ENCODE measurements at places on chromosomes 16 and 17. TPM values are rescaled to one million over a fixed set of nuclear protein-coding genes. Genes with fewer than 3 reads are reported as not detected.

- DNase-seq: no peak
Measured at GRCh38 chr17:34076743-34077631, 178.1 kb upstream of the CCL2 start.

DNA sequence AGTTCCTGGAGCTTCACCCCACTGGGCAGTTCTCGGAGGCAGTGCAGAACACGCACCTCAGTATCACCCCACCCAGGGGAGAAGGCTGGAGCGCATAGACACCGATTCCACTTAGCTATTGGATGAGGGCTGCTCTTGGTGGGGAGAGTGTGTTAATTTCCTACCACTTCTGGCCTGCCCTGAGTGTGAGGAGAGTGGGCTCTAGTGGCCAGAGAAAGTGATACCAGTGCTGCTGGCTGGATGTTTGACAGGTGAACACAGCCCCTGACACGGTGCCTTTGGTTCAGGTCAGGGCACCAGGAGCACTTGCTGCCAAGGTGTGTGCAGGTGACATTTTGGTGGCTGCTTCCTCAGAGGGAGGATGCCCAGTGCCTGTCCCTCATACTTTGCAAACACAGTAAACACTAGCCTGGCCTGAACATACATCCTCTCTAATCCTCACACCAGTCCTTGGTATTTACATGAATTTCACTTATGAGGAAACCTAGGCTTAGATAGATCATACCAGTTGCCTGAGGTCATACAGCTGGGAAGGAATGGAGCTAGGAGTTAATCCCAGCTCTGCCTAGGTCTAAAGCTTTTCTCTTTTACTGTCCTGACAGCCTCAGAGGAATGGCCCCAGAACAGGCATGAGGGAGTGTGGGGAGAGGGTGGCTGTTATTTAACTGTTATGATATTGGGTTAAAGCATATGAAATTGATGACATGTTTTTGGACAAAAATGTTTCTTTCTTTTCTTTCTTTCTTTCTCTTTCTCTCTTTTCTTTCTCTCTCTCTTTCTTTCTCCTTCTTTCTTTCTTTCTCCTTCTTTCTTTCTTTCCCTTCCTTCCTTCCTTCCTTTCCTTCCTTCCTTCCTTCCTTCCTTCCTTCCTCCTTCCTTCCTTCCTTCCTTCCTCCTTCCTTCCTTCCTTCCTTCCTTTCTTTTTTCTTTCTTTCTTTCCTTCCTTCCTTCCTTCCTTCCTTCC lies 21.0 kb upstream of the ITGAX start:
- peak; percentile 16 for DNase-seq

- no peak for DNase-seq
Measured at GRCh38 chr16:23999663-24000062, 163.9 kb downstream of the PRKCB start.

- DNase-seq: peak; percentile 61
Measured at GRCh38 chr16:89909777-89910716, 8.6 kb upstream of the MC1R start.

GRCh38 chr17:63440770-63441335 lies 5.3 kb downstream of the CYB561 start:
- DNase-seq: no peak

GRCh38 chr17:29562615-29563014 lies 4.2 kb downstream of the ABHD15 start:
- DNase-seq: no peak

- DNase-seq: no peak
Measured at GRCh38 chr16:79571065-79571902, 29.3 kb downstream of the MAF start.

DNA sequence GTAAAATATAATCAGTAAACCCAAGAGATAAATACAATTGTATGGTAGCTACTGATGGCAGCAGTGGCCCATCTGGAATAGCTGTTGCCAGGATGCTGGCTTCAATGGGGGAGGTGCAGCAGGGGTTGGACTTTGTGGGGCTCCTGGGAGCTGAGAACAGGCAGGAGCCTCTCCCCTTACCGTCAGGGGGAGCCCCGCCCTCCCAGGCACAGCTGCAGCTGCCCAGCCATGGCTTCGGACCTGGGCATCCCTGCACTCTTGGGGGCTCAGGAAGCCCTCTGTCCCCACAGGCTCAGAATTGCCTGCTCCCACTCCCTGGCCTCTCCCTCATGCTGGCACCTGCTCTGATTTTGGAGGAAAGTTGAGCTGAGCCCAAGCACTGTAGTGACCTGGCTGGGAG lies 741.1 kb downstream of the CDH11 start:
- no peak for DNase-seq

DNA sequence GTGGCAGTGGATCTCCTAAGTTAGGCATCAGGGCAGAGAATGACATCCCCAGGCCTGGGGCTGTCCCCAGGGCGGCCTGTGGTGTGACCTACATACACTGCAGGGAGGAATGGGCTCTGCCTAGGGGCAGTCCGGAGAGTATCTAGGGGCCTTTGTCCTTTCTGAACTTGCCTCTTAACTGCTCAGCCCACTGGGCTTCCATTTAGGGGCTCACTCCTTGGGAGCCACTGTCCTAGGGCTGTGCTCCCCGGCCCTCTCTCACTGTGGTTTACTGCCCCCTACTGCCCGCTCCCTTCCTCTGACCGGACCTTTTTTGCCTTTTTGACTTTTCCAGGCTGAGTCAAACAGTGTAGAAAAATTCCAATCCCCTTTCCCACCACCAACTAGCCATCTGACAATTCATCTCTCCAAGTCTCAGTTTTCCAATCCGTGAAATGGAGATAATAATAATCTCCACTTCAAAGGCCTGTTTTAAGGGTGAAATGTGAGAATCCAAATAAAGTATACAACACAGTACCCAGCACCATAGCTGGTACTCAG lies 66.8 kb downstream of the DNAH3 start:
- peak; percentile 38 for DNase-seq

- DNase-seq: no peak
Measured at GRCh38 chr17:76086384-76086783, 7.4 kb downstream of the ZACN start.

DNA sequence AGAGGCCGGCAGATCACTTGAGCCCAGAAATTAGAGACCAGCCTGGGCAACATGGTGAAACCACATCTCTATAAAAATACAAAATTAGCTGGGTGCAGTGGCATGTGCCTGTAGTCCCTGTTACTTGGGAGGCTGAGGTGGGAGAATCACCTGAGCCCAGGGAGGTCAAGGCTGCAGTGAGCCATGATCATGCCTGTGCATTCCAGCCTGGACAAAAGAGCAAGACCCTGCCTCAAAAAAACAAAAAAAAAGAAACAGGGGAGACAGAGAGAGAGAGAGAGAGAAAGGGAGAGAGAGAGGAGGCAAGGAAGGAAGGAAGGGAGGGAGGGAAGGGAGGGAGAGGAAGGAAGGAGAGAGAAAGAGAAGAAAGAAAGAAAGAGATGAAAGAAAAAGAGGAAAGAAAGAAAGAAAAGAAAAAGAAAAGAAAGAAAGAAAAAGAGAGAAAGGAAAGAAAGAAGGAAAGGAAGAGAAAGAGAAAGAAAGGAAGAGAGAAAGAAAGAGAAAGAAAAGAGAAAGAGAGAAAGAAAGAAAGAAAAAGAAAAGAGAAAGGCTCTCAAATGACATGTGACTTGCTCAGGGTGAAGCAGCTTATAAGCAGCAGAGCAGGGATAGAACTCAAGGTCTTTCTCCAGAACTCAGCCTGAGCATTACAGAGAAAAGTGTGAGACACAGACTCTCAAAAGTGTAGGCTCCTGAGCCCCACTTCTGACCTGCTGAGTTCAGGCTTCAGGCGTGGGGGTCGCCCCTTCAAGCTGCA lies 15.5 kb downstream of the CX3CL1 start:
- no peak for DNase-seq

- peak; percentile 99 for DNase-seq
Measured at GRCh38 chr17:43125133-43125966, at the start of gene BRCA1. BRCA1 (minus strand) TSS chr17:43125364; CDS start chr17:43124096, 1,268 bp downstream.

GRCh38 chr17:56934280-56934679 lies 20.4 kb upstream of the TRIM25 start:
- no peak for DNase-seq

GRCh38 chr17:77140878-77141767 lies at the start of gene SEC14L1:
SEC14L1 (plus strand) TSS chr17:77140969; CDS start chr17:77143597, 2,628 bp downstream.
- DNase-seq: peak; percentile 38

- no peak for DNase-seq
Measured at GRCh38 chr16:12498077-12498476, 305.6 kb downstream of the CPPED1 start.

DNA sequence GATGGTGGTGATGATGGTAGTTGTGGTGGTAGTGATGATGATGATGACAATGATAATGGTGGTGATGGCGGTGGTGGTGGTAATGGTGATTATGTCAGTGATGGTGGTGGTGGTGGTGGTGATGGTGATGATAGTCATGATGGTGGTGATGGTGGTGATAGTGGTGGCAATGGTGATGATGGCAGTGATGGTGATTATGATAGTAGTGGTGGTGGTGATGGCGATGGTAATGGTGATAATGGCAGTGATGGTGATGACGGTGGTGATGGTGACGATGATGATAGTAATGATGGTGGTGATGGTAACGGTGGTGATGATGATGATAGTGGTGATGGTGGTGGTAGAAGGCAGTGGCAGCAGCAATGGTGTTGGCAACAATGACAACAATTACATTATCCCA lies 55.3 kb downstream of the RBFOX3 start:
- DNase-seq: no peak

GRCh38 chr17:57377094-57377493 lies 120.8 kb downstream of the MSI2 start:
- no peak for DNase-seq

DNA sequence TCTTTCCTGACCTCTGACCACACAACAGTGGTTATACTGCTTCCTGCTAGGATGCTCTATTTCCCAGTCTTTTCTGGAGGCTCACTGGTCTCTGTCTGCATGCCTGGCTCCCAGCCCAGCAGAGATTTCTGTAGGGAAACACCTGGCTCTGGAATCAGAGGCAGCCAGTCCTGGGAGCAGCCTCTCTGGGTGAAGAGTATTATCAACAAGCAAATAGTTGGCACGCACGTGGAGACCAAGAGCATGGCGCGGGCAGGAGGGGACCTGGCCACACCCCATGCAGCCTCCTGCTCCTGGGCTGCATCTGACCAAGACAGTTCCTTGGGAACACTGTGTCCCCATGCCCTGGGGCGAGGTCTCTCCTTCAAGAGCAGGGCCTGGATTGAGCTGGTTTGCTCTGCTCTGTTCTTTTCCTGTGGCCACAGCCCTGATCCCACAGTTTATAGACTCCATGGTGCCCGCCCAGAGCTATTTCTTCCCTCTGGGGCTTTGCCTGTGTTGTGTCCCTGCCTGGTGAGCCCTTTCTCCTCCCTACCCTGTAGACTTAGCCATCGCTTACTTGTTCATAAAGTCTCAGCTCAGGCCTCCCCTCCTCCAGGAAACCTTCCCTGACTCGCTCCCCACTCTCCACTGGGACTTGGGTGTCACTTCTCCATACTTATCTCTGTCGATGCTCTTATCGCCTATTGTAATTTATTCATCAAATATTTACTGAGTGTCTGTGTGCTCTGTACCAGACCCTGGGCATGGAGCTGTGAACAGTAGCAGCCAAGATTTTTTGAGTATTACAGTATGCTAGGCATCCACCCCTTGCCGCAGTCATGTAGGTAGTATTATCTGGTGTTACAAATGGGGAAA lies 60.6 kb downstream of the SCNN1B start:
- DNase-seq: peak; percentile 43

DNA sequence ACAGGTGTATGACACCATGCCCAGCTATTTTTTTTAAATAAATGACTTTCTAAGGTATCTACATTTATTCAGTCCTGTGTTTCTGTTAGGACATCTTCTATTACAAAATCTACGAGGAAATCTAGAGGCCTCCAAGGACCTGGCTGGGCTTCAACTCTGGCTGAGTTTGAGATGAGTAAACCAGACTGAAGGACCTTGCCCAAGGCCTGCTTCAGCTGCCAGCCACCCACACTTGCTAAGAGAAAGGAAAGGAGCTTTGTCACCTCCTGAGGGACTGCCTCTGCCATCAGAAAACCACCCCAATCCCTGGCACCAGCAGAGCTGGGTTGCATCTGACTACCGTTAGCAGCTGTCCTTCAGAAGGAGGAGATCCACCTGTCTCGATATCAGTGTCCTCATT lies 1.3 kb upstream of the MYO1D start:
- no peak for DNase-seq

GRCh38 chr16:31451681-31452351 lies 7.5 kb upstream of the ARMC5 start:
- peak; percentile 87 for DNase-seq

- DNase-seq: no peak
Measured at GRCh38 chr17:61757168-61757567, 106.2 kb downstream of the BRIP1 start.

The KCNJ12 gene
- total RNA-seq: 0.14 TPM

The TELO2 gene
- total RNA-seq: 3.6 TPM

The MYH8 gene
- total RNA-seq: 0.18 TPM

The MPV17L gene
- total RNA-seq: not detected

The TNFRSF17 gene
- not detected for total RNA-seq

The MYH10 gene
- 20.2 TPM for total RNA-seq

The NGFR gene
- total RNA-seq: 0.37 TPM

The C16orf54 gene
- total RNA-seq: 3.5 TPM

The GPR179 gene
- not detected for total RNA-seq

The TNS4 gene
- total RNA-seq: not detected

The CCL1 gene
- not detected for total RNA-seq

The ANKRD40CL gene
- not detected for total RNA-seq

The GAST gene
- total RNA-seq: not detected

Measured in H4 (cell line).